ENCODE measurements at places on chromosomes 2 and 18. TPM values are rescaled to one million over a fixed set of nuclear protein-coding genes. Genes with fewer than 3 reads are reported as not detected.

The CDH2 gene
- 59.5 TPM for total RNA-seq

DNA sequence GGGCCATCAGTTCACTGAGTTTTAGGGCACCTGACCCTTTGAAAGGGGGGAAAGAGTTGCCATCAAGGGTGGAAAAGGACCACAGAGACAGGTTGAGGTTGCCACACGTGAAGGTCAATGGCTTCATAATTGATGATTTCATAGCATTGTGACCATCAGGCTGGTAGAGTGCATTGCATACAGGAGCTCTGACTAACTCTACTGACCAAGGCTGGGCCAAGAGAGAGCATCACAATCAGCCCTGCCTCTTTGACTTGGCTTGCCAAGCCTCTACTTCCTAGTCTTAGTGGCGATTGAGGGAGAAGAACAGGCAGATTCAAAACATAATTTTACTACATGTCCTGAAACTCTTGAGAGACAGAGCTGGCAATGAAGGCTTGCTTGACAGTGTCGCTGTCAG, 5.8 kb upstream of the TNP1 start:
- DNase-seq: no peak
- H3K4me3 ChIP-seq: no peak overlapping the region
- H3K27me3 ChIP-seq: no peaks in the 10 kb centered on the region
- no peak overlapping the region for H3K27ac ChIP-seq
- no peaks in the 10 kb centered on the region for H3K36me3 ChIP-seq
- no peaks in the 10 kb centered on the region for H3K4me1 ChIP-seq

- H3K36me3 ChIP-seq: no peaks in the 10 kb centered on the region
- DNase-seq: no peak
- H3K27me3 ChIP-seq: no peaks in the 10 kb centered on the region
- H3K4me1 ChIP-seq: no peaks in the 10 kb centered on the region
- no peak overlapping the region for H3K27ac ChIP-seq
These were observed 16.9 kb upstream of the FAHD2A start for GRCh38 chr2:95385570-95385984.

GRCh38 chr2:85596026-85596333, 435 bp downstream of the RNF181 start:
- no peak for DNase-seq
- H3K27me3 ChIP-seq: no peaks in the 10 kb centered on the region
- H3K4me1 ChIP-seq: peaks cover 18% of the 10 kb centered on the region
- H3K27ac ChIP-seq: peak overlapping the region; percentile 59

The SCYGR2 gene
- not detected for total RNA-seq

DNA sequence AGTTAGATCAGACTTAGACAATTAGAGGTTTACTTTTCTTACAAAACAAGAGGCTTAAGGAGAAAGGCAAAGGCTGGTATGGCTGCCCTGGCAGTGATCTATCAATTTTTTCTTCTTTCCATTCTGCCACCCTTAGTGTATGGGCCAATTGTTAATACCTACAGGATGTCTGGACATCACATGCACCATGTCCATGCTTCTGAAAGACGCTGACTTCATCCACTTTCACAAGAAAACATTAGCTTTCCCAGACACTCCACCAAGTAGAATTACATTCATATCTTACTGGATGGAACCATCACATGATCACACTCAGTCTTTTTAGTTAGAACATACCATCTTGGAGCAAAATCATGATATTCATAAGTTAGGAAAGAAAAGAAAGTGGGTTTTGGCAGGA, 120.9 kb downstream of the ARHGAP28 start:
- H3K27me3 ChIP-seq: no peaks in the 10 kb centered on the region
- DNase-seq: no peak
- H3K36me3 ChIP-seq: no peaks in the 10 kb centered on the region
- no peak overlapping the region for H3K4me3 ChIP-seq
- no peaks in the 10 kb centered on the region for H3K4me1 ChIP-seq

The PLGLB1 gene
- total RNA-seq: 0.75 TPM

GRCh38 chr2:27496357-27497287, at the start of gene GCKR:
GCKR (plus strand) TSS chr2:27496839; CDS start chr2:27496905, 66 bp downstream.
- no peaks in the 10 kb centered on the region for H3K27me3 ChIP-seq
- H3K27ac ChIP-seq: no peak within 1 kb of the TSS
- H3K36me3 ChIP-seq: peaks cover 4% of the 10 kb centered on the region
- H3K4me1 ChIP-seq: peaks cover 16% of the 10 kb centered on the region

DNA sequence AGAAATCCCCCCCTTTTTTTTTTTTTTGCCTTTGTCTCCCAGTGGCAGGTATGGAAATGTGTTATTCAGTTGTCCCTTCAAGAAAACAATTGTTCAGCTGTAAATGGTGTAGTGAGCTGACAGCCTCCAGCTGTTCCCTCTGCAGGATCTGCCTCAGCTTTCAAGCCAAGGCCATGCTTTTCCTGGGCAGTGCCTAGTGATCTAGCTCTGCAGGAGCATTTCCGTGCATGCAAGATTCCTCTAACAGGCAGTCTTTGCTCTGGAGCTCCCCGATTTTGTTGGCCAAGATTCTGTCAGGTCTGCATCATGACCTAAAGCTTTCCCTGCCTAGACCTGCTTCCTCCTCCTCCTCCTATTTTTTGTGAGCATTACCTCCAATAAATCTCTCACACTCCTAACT, 300.7 kb upstream of the UBE2E3 start:
- no peak for DNase-seq
- H3K36me3 ChIP-seq: no peaks in the 10 kb centered on the region
- no peaks in the 10 kb centered on the region for H3K27me3 ChIP-seq
- H3K4me1 ChIP-seq: no peaks in the 10 kb centered on the region

DNA sequence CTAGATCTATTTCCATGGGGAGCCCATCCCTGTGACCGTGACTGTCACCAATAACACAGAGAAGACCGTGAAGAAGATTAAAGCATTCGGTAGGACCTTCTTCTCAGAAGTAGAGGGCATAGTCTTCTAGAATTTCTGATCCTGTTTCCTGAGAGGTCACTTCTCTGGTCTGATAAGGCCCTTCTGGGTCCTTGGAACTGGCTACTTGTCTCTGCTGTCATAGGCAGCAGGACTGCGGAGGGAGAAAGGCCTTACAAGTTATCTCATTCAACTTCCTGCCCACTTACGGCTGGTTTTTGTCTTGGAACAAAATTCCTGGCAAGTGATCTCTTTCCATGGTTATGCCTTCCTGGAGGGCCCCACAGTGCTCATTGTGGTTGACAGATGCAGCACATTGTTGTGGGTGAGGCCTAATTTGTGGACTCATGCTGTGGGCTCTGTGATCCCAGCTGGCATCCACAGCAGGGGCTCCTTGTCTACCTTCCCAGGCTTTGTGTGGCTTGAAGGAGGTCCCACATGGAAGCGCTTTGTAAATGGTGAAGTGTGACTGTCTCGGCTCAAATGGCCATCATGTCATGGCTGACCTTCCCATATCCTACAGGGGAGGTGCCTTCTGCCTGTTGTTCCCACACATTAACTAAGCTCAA, 22.0 kb downstream of the SAG start:
- no peaks in the 10 kb centered on the region for H3K27me3 ChIP-seq
- no peaks in the 10 kb centered on the region for H3K4me1 ChIP-seq
- H3K27ac ChIP-seq: no peak overlapping the region
- DNase-seq: peak; percentile 25

The ZSWIM2 gene
- not detected for total RNA-seq

The RNF138 gene
- total RNA-seq: 24.6 TPM

The PAIP2B gene
- 0.62 TPM for total RNA-seq

DNA sequence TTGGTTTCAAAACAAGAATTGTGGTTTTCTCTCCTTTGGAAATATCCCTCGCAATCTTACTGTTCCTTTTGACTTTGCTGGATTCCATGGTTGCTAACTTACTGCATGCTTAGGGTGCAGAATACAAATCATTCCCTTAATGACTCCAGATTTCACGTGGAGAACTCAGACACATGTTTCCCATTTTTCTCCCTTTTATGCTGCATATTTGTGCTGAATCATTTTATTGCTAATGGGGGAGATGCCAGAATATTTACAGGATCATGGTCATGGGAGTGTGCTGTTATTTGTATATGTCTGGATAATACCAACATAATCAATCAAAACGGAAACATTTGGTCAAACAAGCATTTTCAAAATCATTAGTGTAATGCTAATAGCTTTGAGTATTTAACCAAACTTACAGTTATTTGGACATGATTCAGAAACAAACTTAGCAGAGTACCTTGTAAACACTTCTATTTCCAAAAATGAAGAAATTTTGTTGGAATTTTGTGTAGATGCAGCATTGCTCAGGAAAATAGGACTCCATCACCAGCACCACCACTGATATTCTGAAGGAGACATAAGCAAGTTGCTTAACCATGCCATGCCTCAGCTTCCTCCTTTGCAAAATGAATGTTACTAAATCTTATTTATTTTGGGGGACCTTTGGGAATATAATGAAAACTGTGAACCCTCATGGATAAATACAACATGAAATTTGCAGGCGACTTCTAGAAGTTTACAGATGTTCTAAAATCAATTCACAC, 122.5 kb upstream of the RND3 start:
- no peak overlapping the region for H3K27ac ChIP-seq
- H3K4me3 ChIP-seq: no peak overlapping the region
- no peaks in the 10 kb centered on the region for H3K27me3 ChIP-seq
- DNase-seq: no peak
- H3K4me1 ChIP-seq: peaks cover 8% of the 10 kb centered on the region

The REG1B gene
- total RNA-seq: not detected

GRCh38 chr2:181642086-181642485, 14.8 kb downstream of the CERKL start:
- no peaks in the 10 kb centered on the region for H3K36me3 ChIP-seq
- H3K4me3 ChIP-seq: no peak overlapping the region
- no peaks in the 10 kb centered on the region for H3K4me1 ChIP-seq
- no peaks in the 10 kb centered on the region for H3K27me3 ChIP-seq
- no peak overlapping the region for H3K27ac ChIP-seq

The FAM110C gene
- not detected for total RNA-seq

The NPAS2 gene
- total RNA-seq: 34.4 TPM

GRCh38 chr2:56416500-56417176, 232.8 kb downstream of the CCDC85A start:
- no peak for DNase-seq
- no peaks in the 10 kb centered on the region for H3K36me3 ChIP-seq
- H3K4me1 ChIP-seq: no peaks in the 10 kb centered on the region
- H3K27me3 ChIP-seq: peaks cover 3% of the 10 kb centered on the region
- no peak overlapping the region for H3K4me3 ChIP-seq

GRCh38 chr2:13597176-13597575, 880.4 kb downstream of the TRIB2 start:
- no peaks in the 10 kb centered on the region for H3K27me3 ChIP-seq
- no peaks in the 10 kb centered on the region for H3K4me1 ChIP-seq
- no peaks in the 10 kb centered on the region for H3K36me3 ChIP-seq
- no peak overlapping the region for H3K27ac ChIP-seq
- DNase-seq: no peak

The IFIH1 gene
- total RNA-seq: 6.9 TPM

DNA sequence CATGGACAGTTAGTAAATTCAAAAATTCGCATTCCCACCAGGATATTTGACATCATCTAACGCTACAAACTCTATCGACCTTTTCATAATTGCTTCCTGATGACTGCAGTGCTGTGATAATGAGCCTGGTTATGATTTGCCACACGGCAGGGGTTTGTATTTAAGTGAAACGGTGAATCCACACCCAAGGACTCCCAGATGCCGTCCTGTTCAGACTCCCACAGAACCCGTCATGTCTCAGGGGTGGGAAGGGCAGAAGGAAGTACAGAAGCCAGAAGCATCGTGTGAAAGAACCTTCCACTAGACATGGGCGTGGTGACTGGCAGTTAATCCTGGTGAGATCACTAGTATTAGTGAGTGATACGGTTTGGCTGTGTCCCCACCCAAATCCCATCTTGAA, 91.2 kb upstream of the TMEM18 start:
- no peaks in the 10 kb centered on the region for H3K27me3 ChIP-seq
- no peaks in the 10 kb centered on the region for H3K4me1 ChIP-seq
- no peak overlapping the region for H3K4me3 ChIP-seq
- H3K27ac ChIP-seq: no peak overlapping the region
- H3K36me3 ChIP-seq: no peaks in the 10 kb centered on the region

- H3K27ac ChIP-seq: no peak overlapping the region
- H3K27me3 ChIP-seq: no peaks in the 10 kb centered on the region
- DNase-seq: no peak
- H3K4me3 ChIP-seq: no peak overlapping the region
These were observed 10.4 kb downstream of the SERPINB12 start for GRCh38 chr18:63552581-63552980.

GRCh38 chr2:5123582-5124196, 568.5 kb upstream of the SOX11 start:
- H3K4me3 ChIP-seq: no peak overlapping the region
- no peak for DNase-seq
- no peaks in the 10 kb centered on the region for H3K36me3 ChIP-seq
- no peaks in the 10 kb centered on the region for H3K27me3 ChIP-seq
- no peak overlapping the region for H3K27ac ChIP-seq

GRCh38 chr18:37450434-37451132, 115.0 kb downstream of the CELF4 start:
- DNase-seq: no peak
- no peaks in the 10 kb centered on the region for H3K4me1 ChIP-seq
- no peak overlapping the region for H3K4me3 ChIP-seq
- H3K27ac ChIP-seq: no peak overlapping the region
- no peaks in the 10 kb centered on the region for H3K27me3 ChIP-seq

DNA sequence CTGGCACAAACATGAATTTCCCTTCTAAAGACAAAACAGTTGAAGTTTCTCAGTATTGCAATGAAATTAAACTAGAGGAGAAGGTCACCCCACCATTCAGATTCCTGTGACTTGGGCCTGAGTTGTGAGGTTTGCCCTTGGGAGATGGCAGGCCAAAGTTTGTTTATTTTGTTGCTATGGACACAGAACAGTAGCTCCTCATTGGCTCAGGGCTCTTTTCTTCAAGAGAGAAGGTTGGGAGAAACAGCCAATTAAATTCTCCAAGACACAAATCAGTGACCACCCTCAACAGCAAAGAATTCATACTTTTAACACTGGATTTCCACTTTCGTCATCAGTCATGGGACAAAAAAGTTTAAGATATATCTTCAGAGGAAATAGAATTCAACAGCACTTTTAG, at the start of gene FLACC1:
Gene FLACC1, minus strand, starts transcription at position 125 of the 400 bp plus-strand sequence. CDS start 5,941 bp downstream, outside the sequence.
- H3K4me1 ChIP-seq: no peaks in the 10 kb centered on the region
- H3K36me3 ChIP-seq: no peaks in the 10 kb centered on the region
- H3K27ac ChIP-seq: no peak within 1 kb of the TSS
- DNase-seq: peak; percentile 24
- no peak within 1 kb of the TSS for H3K4me3 ChIP-seq
- H3K27me3 ChIP-seq: no peaks in the 10 kb centered on the region

The CCT7 gene
- total RNA-seq: 362 TPM

GRCh38 chr18:8626414-8627106, 17.3 kb downstream of the RAB12 start:
- no peaks in the 10 kb centered on the region for H3K27me3 ChIP-seq
- H3K4me3 ChIP-seq: no peak overlapping the region
- peaks cover 12% of the 10 kb centered on the region for H3K4me1 ChIP-seq
- peak; percentile 48 for DNase-seq
- peaks cover 4% of the 10 kb centered on the region for H3K36me3 ChIP-seq
- peak overlapping the region; percentile 25 for H3K27ac ChIP-seq

DNA sequence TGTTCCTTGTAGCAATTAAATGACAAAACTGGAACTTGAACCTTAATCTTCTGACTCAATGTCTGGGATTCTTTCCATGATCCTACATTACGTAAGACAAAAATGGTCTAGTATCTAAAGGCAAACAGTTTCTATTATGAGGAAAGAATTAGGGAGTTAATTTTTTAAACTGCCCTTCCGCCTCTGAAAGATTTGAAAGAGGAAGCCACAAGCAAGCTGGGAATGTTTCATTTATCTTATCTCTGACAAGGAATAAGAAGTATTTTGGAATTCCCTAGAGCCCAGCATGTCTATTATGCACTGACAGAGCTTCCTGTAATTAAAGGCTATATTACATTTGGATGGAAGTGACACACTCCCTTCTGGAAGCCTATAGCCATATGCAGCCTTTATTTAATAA, 558.8 kb upstream of the CDH2 start:
- peak; percentile 59 for DNase-seq
- H3K36me3 ChIP-seq: no peaks in the 10 kb centered on the region
- peaks cover 8% of the 10 kb centered on the region for H3K4me1 ChIP-seq
- H3K4me3 ChIP-seq: no peak overlapping the region
- no peaks in the 10 kb centered on the region for H3K27me3 ChIP-seq

All from endothelial cell of umbilical vein (primary cell).